ENCODE measurements at places on chromosomes 6 and 20.

- peak; percentile 67 for DNase-seq
These were observed 32.1 kb upstream of the JAG1 start for GRCh38 chr20:10705801-10706459.

- DNase-seq = peak; percentile 66
These were observed 107.5 kb upstream of the EDN1 start for GRCh38 chr6:12182676-12183075.

GRCh38 chr6:121395736-121396135 is 39.7 kb upstream of the GJA1 start:
- no peak for DNase-seq

GRCh38 chr6:130505808-130506598 is 140.2 kb downstream of the TMEM200A start:
- DNase-seq = no peak

DNA sequence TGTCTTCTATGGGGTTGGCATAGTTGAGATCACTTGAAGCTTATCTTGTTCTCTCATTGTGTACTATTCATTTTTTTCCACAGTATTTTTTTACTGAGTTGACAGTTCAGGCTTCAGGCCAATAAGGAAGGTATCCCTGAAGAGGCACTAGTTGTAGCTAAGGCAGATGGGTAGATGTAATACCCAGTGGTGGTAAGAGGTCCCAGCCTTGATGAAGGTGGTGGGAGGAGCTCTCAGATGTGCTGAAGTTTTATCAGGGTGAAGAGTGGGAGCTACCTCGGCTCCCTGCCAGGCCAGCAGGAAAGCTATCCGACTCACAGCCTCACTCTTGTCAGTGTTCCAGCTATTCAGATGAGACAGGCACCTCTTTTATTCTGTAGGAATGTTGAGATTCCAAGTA is 87.7 kb upstream of the UFL1 start:
- no peak for DNase-seq

GRCh38 chr20:12090920-12091319 is 173.2 kb downstream of the BTBD3 start:
- no peak for DNase-seq

DNA sequence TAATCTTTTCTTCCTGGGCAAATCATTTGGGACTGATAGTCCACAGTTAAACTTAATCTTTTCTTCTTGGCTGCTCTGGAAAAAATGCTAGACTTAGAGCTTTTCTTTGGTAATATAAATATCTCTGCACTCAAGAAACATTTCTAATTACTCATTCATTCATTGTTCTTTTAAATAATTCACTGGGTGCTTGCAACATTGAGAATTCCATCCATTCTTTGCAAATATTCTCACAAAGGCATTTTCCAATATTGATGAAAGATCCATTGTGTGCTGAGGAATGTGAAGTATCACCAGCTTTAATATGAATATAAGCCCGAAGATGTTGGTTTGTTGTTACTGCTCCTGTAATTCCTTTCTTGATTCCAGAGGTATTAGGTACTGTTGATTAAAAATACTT is 38.4 kb downstream of the AKAP7 start:
- DNase-seq = no peak

DNA sequence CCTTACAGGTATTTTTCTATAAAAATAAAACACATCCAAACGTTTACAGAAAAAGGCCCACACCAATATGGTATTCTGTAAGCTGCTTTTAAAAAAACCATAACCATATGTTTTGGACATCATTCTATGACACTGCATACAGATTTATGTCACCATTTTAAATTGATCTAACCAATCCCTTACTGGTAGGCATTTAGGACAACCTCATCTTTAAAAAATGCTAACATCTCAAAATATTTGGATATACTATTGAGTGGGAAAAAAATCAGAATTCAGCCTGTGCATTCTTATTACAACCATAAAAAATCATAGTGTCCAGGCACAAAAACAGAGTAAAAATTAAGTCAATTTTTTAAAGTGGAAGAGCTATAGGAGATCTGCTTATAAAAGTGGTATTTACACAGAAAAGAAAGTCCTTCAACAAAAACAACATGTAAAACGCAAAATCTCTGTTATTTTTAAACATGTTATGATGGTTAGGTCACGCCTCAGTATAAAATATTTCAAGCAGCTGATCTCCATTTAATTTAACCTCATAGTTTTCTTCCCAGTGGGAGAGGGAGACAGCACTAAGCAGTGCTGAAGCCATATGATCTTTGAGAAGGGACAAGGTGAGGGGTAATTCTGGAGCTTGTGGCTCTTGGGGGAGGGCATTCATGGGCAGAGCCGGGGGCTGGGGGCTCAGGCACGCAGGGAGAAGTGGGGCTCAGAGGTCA is 21.2 kb downstream of the TRAM2 start:
- DNase-seq = no peak

- DNase-seq = no peak
These were observed 65.7 kb downstream of the MRPL14 start for GRCh38 chr6:44061375-44062104.

GRCh38 chr20:63009988-63010769 is 3.4 kb upstream of the BHLHE23 start:
- DNase-seq = peak; percentile 53

DNA sequence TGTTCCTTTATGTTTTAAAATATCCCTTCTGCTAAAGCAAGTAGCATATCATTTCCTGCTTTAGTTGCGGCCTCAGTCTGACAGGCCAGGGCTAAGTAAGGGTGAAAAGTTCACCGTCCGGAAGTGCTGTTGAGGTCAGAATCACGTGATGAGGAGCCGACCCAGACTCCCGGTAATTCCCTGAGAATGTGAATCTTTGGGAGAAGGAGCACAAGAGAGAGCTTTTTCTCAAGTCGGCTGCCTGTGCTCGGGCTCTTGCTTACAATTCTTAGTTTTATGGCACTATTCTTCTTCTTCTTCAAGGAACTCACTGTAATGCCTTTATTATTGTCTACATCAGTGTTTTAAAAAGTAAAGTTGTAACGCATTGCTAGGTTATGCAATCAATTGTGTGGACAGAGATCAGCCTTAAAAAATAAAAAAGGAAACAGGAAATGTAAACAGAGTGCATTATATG is 309.3 kb downstream of the PRL start:
- peak; percentile 93 for DNase-seq

DNA sequence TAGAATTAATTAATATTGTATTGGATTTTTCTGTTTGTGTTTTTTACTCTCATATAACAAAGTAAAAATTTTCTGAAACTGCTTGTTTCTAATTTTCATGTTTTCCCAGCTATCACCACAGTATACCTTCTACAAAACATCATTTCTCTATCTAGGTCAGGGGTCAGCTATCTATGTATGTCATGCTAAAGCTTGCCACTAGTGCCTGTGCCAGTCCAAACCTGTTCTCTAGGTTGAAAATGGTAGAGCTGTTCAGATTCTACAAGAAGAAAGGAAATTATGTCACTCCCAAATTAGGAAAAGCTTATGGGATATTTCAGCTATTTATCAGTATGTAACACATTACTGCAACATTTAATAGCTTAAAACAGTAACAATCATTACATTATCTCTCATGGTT is 5.8 kb upstream of the ME1 start:
- no peak for DNase-seq

DNA sequence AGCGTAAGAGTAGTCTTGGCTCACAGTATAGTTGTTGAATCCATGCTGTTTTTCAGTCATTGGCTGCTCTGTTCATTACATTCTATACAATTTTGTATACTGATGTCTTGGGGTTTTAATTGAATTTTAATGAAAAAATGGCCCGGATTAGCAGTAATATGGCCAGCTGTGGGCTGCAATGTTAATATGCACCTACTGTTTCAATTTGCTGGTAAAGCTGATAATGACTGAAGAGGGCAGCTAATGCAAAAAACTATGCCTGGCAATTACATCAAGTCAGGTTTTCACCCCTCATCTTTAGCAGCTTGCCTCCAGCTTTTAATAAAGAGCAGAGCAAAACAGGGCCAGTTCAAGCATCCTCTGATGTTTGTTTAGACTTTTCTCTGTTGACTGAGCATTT is 394.5 kb downstream of the PLCB1 start:
- DNase-seq = no peak

DNA sequence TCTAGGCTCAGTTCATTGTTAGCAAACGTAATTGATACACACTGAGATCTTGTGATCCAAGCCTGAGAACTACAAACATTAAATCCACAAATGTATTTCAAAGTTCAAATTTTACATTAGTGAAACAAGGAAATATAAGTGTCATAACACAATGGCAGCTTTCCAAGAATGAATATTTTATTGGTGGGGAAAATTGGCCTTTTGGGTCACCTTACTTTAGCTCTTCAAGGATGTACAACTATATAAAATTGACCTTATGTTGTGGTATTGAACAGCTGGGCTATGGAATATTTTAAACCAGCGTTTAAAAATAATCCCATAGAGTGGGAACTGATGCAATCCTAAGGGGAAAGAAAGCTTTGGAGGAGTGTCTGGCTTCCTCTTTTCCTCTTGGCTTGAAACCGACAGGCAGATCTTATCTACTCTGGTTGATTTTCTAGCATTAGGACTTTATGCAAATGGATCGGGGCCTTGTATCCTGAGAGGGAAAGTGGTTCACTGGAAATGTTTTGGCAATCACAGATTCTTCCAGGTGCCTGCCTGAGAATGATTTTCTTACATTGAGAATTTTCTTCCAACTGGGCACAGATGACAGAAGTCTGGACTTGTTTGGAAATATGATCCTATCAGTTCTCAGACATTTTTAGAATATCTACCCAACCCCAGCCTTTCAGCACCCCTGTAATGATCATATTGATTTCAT is 184.8 kb upstream of the ECI2 start:
- DNase-seq = peak; percentile 55

GRCh38 chr6:33722103-33722623 is 10.7 kb upstream of the UQCC2 start:
- no peak for DNase-seq

DNA sequence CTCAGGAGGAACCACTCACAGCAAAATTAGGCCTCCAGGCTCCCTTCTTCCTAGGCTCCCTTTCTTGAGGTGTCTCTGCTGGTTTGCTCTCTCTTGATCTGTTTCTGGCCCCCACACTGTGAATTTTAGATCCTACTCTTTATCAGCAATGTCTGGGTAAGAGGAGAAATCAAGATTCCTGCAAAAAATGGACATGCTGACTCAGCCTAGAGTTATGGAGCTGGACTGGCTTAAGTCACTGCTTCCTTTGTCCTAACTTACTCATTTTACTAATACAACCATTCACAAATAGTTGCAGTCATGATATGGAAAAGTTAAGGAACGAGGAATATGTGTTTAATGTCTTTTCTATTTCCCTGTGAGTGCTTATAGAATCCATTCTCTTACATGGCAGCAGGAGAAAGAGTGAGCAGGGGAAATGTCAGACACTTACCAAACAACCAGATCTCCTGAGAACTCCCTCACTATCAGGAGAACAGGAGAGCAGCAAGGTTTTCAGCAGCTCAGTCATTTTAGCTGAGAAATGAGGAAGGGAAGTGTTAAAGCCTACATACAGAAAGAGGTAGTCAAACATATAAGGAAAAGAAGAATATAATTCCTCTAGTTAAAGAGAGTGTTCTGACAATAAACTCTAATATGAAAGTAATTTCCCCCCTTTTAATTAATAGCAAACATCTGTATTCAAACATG is 160.8 kb downstream of the PDE7B start:
- DNase-seq = peak; percentile 53

DNA sequence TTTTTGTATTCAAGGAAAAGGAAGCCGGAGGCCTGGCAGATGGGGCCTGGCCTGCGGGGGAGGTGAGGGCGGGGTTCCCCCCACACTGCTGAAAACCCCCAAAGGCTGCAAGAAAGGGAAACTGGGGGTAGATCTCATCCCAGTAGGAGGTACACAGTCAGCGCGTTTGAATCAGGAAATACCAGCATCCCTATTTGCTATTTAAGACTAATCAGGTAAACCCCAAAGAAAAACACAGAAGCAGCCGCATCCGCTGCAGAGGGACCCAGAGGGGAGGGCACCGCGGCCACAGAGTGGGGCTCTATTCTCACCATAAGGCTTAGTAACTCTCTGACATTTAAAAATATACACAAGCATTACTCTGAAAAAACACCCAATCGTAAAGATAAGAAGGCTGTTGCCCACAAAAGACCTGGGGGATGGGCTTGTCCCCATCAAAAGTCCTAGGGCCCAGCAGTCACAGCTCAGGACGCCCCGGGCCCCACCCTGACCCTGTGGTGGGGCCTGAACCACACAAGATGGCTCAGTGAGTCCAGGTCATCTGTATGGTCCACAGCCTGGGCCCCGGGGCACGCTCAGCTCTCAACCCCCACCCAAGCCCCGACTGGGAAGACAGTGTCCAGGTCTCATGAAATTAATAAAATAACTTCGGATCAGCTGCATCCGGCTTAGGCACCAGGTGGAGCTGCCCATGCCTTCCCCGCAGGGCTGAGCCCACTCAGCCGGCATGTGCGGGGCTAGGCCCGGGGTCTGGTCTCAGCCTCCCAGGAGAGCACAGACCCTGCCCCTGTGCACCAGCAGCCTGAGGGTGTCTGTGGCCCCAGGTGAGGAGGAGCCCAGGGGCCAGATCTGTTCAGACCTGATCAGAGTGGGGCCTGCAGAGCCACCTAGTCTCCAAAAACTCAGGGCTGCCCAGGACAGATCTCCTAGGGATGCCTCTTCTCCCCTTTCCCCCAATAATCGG is 31.0 kb downstream of the KCNQ2 start:
- peak; percentile 68 for DNase-seq

GRCh38 chr20:17262786-17263185 is 35.9 kb downstream of the PCSK2 start:
- no peak for DNase-seq

DNA sequence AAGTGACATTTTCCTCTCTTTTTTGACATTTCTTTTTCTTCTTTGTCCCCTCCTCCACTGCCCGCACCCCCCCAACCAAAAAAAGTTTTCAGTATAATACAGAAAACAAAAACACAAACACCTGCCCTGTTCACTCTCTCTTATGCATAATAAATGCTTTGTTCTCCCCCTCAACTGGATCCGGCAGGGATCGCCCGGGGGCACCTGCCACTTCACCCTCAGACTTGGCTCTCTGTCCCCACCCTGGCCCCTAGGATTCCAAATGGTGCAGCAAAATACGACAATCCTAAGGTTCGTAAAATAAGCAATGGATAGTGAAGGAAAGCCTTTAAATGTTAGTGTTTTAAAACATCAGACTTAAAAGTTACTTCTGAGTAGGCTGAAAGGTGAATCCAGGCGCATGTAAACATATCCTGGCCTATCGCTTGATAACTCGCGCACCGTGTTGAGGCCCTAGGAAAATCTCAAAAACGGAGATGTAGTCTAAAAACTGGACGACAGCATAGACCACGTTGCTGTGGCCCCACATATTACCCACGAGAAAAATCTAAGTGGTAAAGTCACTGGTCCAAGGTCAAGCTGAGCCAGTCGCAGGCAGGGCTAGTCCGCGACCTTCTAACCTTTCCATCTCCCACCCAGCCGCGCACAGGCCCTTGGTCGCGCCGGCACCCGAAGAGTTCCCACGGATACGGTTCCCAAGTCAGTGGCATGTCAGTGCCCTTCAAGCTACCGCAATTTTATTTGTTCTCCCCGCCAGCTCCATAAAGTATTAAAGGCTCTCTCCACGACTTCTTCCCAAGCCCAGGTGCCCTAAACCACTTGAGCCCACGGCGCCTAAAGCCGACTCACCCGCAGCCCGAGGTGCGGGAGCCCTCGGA is 130.8 kb downstream of the OGFRL1 start:
- DNase-seq = peak; percentile 36

GRCh38 chr20:53613748-53614147 is 20.1 kb upstream of the ZNF217 start:
- DNase-seq = no peak

Measured in Daoy (cell line).